Stimulated activated CD4-positive, alpha-beta T cell treated with anti-CD3 and anti-CD28 coated beads, Interleukin-15, amount 100 ng/mL, for 1 hour (primary cell): ENCODE measurements at places on chromosomes 1 and 21.

- no peak for DNase-seq
These were observed 61.0 kb upstream of the ADARB1 start for GRCh38 chr21:45013260-45013841.

- DNase-seq = no peak
These were observed 852 bp downstream of the TMEM50A start for GRCh38 chr1:25338986-25339385.

- no peak for DNase-seq
These were observed 38.2 kb downstream of the ADAM30 start for GRCh38 chr1:119858126-119858525.

DNA sequence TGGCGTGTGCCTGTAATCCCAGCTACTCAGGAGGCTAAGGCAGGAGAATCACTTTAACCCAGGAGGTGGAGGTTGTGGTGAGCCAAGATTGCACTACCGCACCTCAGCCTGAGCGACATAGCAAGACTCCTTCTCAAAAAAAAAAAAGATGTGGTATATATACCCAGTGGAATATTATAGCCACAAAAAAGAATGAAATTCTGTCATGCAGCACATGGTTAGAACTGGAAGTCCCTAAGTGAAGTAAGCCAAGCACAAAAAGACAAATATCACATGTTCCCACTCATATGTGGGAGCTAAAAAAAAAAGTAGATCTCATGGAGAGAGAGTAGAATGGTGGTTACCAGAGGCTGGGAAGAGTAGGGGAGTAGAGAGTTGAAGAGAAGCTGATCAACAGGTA is 18.7 kb downstream of the PSMB4 start:
- DNase-seq = no peak

DNA sequence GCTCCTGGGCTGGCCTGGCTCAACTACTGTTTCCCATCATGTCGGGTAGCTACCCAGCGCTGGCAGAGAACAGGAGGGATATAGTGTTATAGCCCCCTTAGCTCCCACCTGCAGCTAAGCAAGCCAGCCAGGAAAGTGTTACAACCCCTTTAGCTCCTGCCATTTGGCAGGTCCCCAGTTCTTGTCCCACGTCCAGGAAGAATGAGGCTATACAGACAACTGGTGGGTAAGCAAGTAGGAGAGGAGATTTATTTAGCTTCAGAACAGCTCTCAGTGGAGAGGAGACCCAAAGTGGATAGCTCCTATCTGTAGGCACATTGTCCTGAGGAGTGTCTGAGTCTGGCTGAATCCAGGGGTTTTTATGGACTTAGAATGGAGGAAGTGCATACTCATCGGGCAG is 741.1 kb upstream of the B3GALT2 start:
- DNase-seq = no peak
